ENCODE measurements at places on chromosomes 7 and 10.

GRCh38 chr7:81308643-81309322 lies 389.9 kb upstream of the SEMA3C start:
- peak; percentile 46 for DNase-seq

GRCh38 chr7:19772841-19773760 lies at the start of gene TMEM196:
Gene TMEM196, minus strand, starts transcription at chr7:19773617. Its CDS starts 921 bp downstream, at chr7:19772696.
- DNase-seq: peak; percentile 31

DNA sequence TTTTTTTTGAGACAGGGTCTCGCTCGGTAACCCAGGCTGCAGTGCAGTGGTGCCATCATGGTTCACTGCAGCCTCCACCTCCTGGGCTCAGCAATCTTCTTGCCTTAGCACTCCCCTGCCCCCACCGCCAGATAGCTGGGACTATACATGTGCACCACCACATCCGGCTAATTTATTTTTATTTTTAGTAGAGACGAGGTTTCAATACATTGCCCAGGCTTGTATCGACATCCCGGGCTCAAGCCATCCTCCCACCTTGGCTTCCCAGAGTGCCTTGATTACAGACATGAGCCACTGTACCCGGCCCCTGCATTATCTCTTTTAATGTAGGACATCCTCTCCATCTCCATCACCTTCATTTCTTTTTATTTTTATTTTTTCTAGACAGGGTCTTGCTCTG lies 213.3 kb downstream of the CUX1 start:
- no peak for DNase-seq

DNA sequence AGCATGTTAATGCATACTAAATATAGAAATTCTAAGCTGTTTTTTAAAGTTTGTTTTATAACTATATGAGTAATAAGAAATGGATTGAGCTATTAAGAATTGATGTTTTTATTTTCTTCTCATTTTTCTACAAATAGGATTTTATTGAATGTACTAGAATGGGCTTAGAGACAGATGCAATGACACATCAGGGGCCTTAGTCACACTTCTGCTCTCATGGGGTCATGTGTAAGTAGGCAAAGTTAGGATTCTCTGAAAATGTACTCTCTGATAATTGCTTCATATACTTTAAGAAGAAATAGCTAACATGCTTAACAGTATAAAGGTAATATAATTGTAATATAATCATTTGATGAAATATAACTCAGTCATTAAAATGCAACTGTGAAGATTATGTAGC lies 154.6 kb downstream of the ZNF438 start:
- DNase-seq: no peak

DNA sequence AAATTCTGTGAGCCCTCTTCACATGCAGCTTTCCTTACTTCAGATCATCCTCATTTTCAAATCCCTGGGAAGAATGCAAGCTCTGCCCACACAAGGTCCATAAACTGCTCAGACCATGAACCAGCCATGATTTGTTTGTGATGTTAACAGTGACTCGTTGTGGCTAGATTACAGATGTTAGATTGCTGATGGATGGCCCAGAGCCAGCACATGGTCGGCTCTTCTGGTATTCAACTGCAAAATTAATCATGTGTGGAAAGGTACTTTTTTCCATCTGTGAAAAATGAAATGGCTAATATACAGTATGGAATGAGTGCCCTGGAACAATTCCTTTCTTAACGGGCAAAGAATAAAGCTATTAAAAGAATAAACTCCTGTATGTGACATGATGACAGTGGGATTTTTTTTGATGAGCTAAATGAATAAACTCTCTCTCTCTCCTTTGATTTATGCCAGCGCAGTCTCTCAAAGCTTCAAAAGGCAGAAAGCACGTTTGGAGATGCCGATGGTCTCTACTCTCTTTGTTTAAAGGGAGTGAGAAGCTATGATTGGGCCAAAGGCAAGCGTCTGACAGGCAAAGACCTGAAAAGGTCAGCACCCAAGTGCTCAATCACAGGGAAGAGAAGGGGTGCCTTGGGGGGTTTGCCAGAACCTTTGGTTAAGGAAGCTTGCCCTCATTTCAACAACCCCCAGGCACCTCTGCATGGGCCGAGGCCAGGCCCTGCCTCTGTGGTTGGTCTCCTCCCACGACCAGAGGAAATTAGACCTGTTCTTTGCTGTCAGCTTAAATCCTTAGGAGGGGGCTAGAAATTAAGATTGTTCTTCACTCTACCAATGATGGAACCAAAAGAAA lies 444.0 kb upstream of the NFE2L3 start:
- peak; percentile 82 for DNase-seq

- DNase-seq: no peak
Measured at GRCh38 chr7:5430612-5430947, 6.9 kb upstream of the TNRC18 start.

GRCh38 chr10:14326581-14326980 lies 4.1 kb downstream of the FRMD4A start:
- DNase-seq: no peak

- no peak for DNase-seq
Measured at GRCh38 chr7:141410353-141411000, 140.7 kb upstream of the AGK start.

DNA sequence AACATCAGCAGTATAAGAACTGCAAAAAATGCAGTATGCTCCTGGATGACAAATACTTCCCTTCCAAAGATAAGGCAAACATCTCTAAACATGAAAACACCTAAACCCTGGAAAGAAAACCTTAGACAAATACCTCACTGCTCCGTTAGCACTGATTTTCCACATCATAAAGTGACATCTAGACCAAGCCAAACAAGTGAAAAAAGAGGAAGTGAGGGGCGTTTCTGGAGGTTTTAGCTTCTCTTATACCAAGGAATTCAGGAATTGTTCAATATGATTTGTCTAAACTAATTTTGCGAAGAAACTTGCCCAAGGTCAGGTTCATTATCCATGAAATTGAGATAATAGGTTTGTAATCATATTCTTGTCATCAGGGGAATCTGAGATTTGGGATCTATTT lies 279.7 kb downstream of the ADRA2A start:
- DNase-seq: no peak

DNA sequence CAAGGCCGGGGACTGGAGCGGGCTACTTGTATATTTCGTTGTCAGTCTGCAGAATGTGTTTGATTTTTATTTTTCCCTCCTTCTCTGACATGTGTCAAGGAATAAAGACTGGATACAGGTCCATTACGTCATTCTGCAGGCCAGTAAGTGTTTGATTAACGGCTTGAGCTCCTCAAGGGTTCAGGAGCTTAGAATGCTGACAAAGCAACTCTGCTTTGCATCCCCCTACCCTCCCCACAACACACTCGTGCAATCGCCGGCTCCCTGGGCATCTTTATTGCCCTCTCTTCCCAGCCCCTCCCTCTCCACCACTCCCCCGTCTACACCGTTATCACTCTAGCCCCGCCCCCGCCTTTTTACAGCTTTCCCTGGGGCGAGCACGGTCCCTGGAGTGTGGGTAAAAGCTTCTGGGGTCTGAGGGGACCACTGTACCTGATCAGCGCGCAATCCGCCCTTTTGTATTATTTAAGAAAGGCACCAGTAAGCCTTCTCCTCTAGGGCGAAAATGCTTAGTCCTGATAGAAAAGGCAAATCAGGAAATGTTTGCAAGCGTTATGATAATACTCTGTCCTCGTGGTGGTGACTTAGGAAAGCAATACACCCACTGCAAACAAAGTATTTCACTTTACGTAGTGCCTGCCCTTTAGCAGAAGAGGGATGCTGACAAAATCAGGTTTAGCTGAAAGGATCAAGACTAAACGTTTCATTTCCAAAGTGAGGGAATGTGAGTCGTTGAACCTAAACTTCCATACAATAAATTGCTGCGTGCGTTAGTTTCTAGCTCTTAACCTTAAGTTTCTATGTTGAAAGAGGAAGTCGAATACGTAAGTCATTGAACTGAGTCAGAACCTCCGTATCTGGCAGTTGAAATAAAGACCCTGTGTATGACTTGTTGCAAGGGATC lies 1.4 kb upstream of the CREB5 start:
- DNase-seq: peak; percentile 51

- no peak for DNase-seq
Measured at GRCh38 chr10:116398224-116398623, 29.4 kb upstream of the PNLIPRP3 start.

- no peak for DNase-seq
Measured at GRCh38 chr7:71982851-71983250, 429.3 kb downstream of the CALN1 start.

DNA sequence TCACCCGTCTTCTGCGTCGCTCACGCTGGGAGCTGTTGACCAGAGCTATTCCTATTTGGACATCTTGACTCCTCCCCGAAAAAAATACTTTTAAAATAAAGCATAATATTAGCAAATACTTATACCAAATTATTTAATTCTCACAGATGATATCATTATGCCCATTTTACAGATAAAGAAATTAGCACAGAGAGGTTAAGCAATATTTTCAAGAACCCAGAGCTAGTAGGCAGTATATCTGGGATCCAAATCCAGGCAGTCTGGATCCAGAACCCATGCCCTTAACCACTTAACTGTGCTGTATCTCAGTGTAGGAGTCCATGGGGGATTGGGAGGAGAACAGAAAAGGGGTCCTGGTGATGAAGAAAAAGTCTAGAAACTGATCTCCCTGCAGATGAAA lies 6.1 kb downstream of the IQUB start:
- no peak for DNase-seq

GRCh38 chr10:5888843-5889623 lies 660 bp downstream of the ANKRD16 start:
- peak; percentile 14 for DNase-seq

- no peak for DNase-seq
Measured at GRCh38 chr7:98862203-98862602, 7.6 kb downstream of the TMEM130 start.

- no peak for DNase-seq
Measured at GRCh38 chr7:29156907-29157452, 10.6 kb upstream of the CPVL start.

GRCh38 chr10:24378126-24378920 lies 169.4 kb downstream of the KIAA1217 start:
- DNase-seq: no peak

All from fibroblast of skin of abdomen (primary cell).